ENCODE measurements at places on chromosomes 16 and 17. TPM values are rescaled to one million over a fixed set of nuclear protein-coding genes. Genes with fewer than 3 reads are reported as not detected.

Gene BAIAP3
- total RNA-seq: 0.18 TPM

Gene CASKIN1
- total RNA-seq: 0.54 TPM

Gene IRX5
- 0.85 TPM for total RNA-seq

Gene ATAD5
- 1.9 TPM for total RNA-seq

Gene SLC47A1
- total RNA-seq: 3.4 TPM

Gene AOC3
- total RNA-seq: under 0.01 TPM

Gene TAT
- not detected for total RNA-seq

Gene GEMIN4
- 15.9 TPM for total RNA-seq

Gene TOP2A
- total RNA-seq: 33.9 TPM

Gene OR2C1
- not detected for total RNA-seq

Gene CSH2
- not detected for total RNA-seq

Gene SMPD3
- total RNA-seq: under 0.01 TPM

Gene CBLN1
- not detected for total RNA-seq

Gene SEZ6L2
- 1.2 TPM for total RNA-seq

Gene WDR90
- total RNA-seq: 12.1 TPM

Gene SPECC1
- total RNA-seq: 5.4 TPM

Gene IGSF6
- total RNA-seq: not detected

Gene HLF
- 0.18 TPM for total RNA-seq

Gene MTSS2
- 6.7 TPM for total RNA-seq

Gene PYY
- not detected for total RNA-seq

Gene TBC1D28
- not detected for total RNA-seq

Gene ST3GAL2
- total RNA-seq: 32.3 TPM

Gene NPIPA5
- not detected for total RNA-seq

Gene KRTAP2-3
- not detected for total RNA-seq
